ENCODE measurements at places on chromosomes 5 and 9.

GRCh38 chr5:111545031-111545430 is 32.7 kb upstream of the STARD4 start:
- DNase-seq = no peak

DNA sequence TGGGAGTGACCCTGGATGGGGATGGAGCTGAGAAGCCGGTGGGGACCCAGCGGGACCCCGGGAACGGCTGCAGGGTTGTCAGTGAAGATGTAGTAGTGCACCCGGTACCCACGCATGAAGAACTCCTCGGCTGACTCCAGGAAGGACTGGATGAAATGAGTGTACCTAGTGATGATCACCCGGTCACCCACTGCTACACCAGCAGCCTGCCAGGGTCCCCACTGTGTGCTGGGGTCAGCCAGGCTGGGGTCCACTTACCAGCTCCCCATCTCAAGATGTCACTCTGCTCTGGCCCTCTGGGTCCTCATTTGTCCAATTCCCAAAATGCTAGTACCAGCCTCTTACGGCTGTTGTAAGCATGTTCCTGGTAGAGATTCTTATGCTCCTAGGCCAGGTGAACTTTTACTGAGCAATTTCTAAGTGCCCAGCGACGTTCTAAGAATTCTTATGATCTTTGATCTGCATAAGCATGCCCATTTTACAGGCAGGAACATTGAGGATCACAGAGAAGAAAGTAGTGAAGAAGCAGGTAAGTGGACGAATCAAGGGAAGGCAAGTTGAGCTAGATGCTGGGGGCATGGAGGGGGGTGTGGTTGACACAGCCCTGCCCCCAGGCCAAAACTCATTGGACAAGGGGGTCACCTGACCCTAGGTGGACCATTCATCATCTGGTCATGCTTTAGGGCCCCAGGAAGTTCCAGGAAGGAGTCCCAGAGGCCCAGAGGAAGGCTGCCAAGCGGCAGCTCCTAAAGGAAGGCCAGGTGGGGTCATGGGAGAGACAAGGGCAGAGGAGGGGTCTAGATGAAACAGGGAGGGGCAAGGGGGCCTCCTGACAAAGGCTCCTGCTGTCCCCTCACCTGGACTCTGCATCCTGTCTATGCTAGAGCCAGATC is 9.4 kb downstream of the GBGT1 start:
- no peak for DNase-seq

DNA sequence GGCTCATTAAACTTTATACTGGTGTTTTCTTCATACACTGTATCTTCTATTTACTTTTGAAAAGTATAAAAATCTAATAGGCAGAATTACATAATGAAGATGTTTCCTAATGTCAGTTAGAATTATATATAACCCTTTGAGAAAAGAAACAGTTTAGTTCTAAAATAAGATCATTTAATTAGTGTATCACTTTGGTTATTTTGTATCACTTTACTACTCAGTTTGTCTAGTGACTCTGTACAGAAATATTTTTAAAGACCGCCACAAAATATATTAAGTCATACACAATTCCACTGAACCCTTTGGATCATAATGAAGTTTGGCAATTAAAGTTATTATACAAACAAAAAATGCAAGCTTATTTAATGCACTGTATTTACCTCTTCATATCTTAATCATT is 15.0 kb downstream of the RFX3 start:
- no peak for DNase-seq

- no peak for DNase-seq
Measured at GRCh38 chr5:178502401-178503100, 87.6 kb downstream of the COL23A1 start.

All from activated CD4-positive, alpha-beta T cell treated with anti-CD3 and anti-CD28 coated beads for 24 hours (primary cell).